Cerebellar cortex (tissue), 1 donor: ENCODE measurements at places on chromosomes 2 and 18.
A peak's percentile ranks its signal among the peaks of the same experiment; 100 is the strongest.

- no peak for DNase-seq
Measured at GRCh38 chr2:143524119-143524553, 394.9 kb downstream of the ARHGAP15 start.

- no peak for DNase-seq
Measured at GRCh38 chr2:144454466-144455287, 65.2 kb downstream of the ZEB2 start.

DNA sequence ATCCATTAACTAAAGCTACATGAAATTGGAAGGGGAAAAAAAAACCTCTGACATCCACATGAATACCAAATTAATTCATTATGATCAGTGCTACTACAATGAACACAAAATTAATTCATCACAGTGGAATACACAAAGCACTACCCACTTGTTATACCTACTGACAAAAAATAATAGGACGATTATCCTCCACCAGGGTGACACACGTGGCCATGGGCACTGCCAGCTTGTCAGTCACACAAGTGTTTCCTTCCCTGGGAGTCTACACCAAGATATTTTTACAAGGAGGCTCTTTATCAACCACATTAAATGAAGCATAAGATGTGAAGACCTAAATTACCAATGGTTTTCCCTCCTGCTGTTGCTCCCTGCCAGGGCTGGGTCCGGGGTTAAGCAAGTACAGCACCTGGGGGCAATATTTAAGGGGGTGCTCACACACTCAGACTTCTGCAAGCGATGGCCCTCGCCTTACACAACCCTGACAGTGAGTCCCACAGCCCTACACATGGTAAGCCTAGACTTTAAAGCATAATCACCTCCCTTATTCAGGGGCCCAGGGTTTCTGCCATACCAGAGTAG lies 90.1 kb downstream of the TCF4 start:
- DNase-seq, result no peak

DNA sequence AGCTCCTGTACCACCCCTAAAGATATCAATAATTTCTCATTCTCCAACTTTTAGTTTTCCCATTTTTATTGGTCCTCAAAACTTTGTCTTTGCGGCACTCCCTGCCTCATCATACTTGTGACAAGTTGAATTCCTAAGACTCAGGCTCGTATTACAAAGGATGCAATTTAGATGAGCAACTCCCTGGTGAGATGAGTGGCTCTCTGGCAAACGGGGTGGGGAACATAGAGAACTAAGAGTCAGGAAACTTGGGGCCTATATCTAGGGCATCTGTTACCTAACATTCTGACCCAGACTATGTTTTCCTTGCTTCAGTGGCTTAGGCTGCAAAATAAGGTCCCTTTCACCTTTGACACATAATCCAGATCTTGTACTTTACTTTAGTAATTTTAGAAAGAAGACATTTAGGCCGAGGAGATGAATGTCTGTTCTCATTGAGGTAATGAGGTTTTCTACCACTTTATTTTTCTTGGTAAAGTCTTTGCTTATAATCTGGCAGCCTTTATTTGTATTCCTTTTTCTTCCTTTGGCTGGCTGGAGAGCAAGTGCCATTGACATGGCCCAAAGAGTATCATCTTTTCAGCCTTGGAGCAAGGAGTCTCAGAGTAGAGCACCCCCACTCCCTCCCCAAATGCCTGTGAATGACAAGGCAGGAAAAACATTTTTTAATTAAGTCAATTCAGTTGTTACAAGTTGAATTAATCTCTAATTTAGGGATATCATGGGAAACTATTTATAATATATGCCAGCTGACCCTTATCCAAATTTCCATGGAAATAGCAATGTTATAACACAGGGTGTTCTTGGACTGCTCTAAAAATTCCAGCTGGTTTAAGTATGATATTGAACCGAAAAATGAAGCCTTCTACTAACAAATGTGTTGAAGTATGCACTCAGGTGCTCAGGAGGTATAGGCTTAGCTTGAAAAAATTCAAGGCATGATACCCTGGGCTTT lies 15.2 kb downstream of the TSPYL6 start:
- DNase-seq, result no peak

DNA sequence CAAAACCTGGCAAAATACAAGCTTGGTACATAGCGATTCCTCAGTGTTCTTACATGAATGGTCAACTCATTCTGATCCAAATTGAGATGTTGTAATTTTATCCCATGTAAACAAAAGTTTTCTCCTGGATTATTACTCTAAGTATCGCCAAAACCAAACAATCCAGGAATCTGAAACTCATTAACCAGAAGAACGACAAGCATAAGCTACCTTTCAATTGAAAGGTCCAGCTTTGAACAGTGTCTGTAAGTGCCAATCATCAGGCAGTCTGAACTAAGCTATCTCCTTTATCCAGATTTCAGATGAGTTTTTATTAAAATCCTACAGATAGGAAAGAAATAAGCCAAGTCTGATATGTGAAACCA lies 2.4 kb downstream of the MEX3C start:
- DNase-seq, result peak; percentile 14

DNA sequence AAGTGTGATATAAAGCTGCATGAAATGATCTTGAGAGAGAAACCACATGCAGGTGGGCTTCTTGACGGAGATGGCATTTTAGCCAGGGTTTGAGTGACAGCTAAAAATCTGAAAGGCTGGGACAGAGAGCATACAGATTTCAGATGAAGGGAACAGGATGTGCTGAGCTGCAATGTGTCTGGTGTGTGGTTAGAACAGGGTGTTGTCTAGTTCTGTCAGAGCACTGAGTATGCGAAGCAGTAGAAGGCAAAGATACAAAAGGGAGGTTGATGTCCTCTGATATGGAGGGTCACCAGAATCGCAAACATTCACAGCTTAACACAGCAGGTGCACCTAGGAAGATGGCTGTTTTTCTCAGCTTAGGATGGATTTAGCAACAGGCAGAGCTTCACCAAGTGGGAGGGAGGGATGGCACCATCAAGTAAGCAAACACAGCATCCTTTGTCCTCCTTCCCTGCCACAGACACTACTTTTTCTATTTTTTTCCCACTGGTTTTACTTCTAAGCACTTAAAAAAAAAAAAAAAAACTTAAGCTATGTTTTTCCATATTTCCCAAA lies 182.5 kb downstream of the TMX3 start:
- DNase-seq, result peak; percentile 33

- DNase-seq, result no peak
Measured at GRCh38 chr18:46639386-46639785, 17.6 kb downstream of the LOXHD1 start.

DNA sequence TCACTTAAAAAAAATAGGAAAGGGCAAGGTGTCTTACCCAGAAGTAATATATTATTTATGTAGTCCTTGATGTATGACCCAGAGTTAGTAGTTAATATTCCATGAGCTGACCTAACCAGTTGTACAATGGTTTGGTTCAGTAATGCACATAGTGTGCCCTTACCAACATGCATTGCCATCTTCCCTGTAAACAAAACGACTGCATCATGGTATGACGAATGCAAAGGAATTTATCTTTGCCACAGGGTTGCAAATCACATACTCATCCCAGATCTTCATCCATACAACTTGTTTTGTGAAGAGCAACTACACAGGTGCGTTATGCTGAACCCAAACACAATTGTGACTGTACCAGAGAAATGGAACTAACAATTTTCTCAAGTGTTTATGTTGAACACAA lies 68.9 kb upstream of the ZSWIM2 start:
- DNase-seq, result no peak

- DNase-seq, result no peak
Measured at GRCh38 chr2:103669531-103669930, 907.7 kb downstream of the TMEM182 start.

- DNase-seq, result no peak
Measured at GRCh38 chr2:58633613-58634365, 392.7 kb upstream of the FANCL start.

- no peak for DNase-seq
Measured at GRCh38 chr2:217079165-217079564, 219.3 kb upstream of the TNP1 start.

DNA sequence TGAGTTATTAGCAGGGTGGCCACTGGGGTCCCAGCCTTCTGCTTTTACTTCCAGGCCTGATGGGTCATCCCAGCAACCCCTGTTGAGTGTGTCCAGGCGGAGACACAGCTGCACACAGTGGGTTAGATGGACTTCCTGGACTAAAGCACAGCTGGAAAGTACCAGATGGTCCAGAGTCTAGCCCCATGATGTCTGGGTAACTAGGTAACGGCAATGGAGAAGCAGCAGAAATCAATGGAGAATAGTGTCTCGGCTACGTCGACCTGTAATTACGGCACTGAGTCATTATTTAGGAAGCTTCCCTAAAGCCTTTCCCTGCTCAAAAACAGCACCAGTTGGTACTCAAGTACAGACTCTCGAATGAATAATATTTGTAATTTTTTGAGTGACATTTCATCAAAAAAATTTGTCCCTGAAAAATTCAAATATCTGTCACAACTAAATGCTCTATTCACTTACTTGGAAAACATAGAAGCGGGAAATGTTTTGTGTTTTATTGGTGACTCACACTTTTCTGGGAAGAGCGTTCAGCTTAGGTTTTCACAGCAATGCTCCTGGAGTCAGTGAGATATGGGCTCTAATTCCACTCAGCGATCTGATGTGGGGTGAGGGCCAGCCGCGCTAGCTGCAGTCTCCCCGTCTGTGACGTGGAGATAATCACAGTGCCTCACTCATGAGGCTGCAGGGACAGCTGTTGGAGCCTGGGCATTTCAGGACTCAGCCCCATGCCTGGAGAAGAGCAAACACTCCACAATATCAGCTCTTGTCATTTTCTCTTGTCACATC lies 16.2 kb upstream of the ARL4C start:
- DNase-seq, result no peak

DNA sequence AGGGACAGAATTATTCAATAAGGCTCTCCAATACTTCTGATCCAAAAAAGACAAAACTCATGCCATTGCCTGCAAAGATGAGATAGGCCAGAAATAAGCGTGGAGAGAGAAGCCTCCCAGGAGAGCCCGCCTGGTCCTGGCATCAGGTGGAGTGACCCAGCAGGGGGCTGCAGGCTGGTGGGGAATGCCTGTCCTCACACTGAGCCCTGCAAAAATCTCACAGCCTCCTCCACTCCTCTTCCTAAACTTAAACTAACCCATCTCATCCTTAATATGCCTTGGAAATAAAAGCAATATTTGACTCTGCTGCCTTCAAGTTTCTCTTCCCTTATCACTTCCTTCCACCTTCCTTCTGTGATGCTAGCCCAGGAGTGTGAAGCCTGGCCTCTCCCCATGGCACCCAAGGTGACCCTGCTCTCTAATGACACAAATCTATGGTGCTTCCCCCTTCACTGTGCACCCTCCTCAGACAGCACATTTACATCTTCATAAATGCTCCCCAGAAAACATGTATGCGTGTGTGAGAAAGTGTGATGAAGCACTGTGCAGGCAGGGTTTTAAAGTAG lies 218.4 kb downstream of the ANAPC1 start:
- DNase-seq, result no peak

DNA sequence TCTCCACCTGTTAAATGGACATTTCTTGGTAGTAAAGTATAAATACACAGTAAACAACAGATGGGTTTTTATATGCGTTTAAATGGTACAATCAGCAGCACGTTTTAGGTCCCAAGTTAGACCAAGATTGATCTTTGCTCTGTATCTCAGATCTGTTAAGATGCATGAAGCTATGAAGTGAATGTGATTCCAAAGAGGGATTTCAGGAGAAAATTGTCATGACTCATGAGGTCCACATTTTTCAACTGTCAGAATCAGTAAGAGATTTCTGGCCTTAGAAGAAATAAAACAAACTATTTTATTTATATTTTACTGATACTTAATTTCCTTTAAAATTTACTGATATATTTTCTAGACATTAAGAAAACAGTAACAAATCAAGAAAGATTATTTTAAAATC lies 142.7 kb downstream of the EML6 start:
- DNase-seq, result no peak

DNA sequence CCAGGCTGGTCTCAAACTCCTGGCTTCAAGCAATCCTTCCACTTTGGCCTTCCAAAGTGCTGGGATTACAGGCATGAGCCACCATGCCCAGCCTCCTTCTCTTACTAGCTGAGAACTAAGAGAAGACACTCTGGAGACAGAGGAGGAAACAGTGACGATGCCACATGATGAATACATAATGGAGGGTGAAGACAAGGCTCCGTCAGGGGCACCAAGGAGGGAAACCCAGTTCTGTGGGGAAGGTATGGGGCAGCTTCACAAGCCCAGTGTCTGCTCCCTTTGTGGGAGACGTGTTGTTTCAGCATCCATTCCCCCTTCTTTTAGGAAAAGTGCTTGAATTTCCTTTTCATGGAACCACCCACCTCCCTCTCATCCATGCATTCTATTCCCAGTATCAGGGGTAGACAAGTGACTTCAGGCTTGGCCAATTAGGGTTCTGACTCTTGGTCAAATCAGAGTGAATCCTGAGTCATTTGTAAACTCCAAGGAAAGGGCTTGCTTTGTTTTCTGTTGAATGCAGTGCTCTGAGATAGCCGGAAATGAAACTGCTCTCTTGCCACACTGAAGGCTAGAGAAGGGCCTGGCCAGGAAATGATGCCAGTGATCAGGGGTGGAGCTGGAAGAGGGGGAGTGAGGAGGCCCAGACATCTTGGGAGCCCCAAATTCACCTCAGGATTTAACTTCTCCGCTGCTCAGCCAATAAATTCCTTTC lies 23.7 kb downstream of the TMEM127 start:
- DNase-seq, result no peak

DNA sequence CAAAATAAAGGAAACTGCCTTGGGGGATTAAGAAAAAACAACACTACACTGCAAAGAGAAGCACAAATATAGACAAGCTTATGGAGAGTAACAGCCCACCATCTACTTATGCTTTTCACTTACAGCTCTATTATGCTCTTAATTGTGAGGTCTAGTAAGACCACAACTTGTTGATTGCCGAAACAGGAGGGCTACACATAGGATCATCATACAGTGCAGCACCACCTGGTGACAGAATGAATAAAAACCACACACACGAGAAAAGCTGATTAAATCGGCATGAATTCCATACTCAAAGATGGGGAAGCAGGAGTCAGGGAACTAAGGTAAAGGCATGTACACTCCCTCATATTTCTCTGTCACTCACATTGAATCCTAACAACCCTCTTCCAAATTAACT lies 259.2 kb downstream of the IKZF2 start:
- DNase-seq, result peak; percentile 21

- DNase-seq, result no peak
Measured at GRCh38 chr18:32542221-32542798, 71.6 kb upstream of the GAREM1 start.

DNA sequence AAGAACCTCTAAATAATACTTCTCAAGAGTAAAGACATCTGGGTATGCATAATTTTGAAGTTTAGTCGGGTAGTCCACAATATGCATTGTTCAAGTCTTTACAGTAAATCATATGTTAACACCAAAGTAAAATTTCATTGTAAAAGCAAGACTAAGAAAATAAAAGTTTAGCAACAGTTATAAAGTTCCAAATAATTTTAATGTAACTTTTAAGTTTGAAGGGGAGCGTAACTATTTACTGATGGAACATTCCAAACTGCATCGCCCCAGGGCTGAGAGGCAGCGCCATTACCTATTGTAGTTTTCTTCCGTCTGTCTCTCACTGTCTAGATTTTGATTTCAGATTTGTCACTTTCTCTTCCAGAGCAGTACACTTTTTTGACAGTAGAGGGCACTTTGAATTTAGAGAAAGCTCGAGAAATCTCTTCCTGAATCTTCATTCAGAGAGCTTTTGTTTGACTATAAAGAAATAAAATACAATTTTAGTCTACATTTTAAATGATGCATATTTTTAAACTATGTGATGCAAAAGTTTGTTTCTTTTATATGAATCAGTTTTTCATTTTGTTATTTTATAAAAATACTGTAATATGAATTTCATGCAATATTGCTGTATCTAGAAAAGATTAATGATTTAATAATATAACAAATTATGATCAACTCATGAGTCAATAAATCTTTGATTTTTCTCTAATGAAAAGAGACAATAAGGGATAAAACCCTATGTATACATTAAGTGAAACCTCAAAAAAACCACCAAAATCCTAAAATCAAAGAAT lies 389.8 kb downstream of the FIGN start:
- DNase-seq, result peak; percentile 75
